Panc1 (cell line): ENCODE measurements at places on chromosomes 7 and 10. TPM values are rescaled to one million over a fixed set of nuclear protein-coding genes. Genes with fewer than 3 reads are reported as not detected.

DNA sequence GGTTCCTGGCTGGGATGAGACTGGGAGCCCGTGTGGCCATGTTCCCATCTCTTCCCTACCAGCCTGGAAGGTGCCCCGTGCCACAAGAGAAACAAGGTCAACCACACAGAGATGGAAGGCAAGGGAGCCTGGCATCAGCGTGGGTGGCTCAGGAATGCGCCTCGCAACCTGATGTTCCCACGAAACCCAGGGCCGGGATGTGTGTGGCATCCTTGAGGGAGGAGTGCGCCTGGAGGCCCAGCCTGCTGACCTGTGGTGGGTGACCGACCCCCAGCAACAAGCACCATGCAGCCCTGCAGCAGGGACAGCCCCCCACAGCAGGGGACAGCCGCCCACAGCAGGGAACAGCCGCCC, 267.2 kb downstream of the ELFN1 start:
- DNase-seq, result no peak

- DNase-seq, result no peak
Observed at GRCh38 chr10:97647556-97647955, 7.1 kb downstream of the PI4K2A start.

DNA sequence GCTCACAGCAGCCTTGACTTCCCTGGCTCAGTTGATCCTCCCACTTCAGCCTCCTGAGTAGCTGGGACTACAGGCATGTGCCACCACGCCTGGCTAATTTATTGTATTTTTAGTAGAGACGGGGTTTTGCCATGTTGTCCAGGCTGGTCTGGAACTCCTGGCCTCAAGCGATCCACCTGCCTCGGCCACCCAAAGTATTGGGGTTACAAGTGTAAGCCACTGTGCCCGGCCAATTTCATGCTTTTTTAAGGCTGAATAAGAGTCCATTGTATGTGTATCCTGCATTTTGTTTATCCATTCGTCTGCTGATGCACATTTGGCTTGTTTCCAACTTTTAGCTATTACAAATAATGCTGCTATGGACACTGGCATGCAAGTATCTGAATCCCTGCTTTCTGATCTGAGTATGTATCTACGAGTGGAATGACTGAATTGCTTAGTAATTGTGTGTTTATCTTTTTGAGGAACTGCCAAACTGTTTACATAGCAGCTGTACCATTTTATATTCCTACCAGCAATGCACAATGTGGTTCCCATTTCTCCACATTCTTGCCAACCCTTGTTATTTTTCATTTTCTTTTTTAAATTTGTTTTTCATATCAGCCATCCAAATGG, 37.3 kb upstream of the TPST1 start:
- DNase-seq, result peak; percentile 46

The FEZF1 gene
- not detected for total RNA-seq

The LAMB1 gene
- total RNA-seq, result 204 TPM

- DNase-seq, result no peak
Observed at GRCh38 chr7:20906801-20907453, 120.2 kb upstream of the SP8 start.

DNA sequence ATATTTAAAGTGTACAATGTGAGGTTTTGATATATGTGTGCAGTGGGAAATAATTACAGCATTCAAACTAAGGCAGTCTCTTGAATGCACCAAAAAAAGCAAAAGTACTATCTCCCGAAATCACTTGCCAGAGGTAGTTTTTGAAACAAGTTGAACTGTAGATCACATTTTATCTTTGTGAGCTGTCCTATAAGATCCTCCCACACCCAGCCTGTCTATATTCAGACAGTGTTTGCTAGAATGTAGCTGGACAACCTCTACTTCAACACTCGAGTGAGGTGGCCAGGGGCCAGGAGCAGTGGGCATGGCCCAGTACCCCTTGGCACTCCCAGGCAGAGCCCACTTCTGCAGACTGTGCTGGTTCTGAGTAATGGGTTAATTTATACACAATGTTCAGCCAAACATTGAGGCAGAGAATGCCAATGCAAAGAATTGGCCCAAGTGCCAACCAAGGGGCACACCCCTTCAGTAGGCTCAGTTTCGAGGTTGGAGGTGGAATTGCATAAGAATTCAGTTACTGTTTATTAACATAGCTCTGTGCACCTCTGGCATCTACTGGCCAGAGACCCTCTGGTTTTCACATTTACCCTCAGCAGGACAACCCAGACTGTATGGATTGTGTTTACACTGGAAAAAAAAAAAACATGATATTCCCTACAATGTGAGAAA, 70.5 kb downstream of the AHR start:
- DNase-seq, result no peak

- DNase-seq, result no peak
Observed at GRCh38 chr10:91541481-91541880, 91.4 kb downstream of the PPP1R3C start.

- DNase-seq, result no peak
Observed at GRCh38 chr10:58107506-58107905, 160.2 kb downstream of the IPMK start.

GRCh38 chr7:35797311-35797710, 3.5 kb upstream of the SEPTIN7 start:
- DNase-seq, result no peak

GRCh38 chr7:76196786-76197185, 4.9 kb upstream of the SRRM3 start:
- DNase-seq, result no peak

DNA sequence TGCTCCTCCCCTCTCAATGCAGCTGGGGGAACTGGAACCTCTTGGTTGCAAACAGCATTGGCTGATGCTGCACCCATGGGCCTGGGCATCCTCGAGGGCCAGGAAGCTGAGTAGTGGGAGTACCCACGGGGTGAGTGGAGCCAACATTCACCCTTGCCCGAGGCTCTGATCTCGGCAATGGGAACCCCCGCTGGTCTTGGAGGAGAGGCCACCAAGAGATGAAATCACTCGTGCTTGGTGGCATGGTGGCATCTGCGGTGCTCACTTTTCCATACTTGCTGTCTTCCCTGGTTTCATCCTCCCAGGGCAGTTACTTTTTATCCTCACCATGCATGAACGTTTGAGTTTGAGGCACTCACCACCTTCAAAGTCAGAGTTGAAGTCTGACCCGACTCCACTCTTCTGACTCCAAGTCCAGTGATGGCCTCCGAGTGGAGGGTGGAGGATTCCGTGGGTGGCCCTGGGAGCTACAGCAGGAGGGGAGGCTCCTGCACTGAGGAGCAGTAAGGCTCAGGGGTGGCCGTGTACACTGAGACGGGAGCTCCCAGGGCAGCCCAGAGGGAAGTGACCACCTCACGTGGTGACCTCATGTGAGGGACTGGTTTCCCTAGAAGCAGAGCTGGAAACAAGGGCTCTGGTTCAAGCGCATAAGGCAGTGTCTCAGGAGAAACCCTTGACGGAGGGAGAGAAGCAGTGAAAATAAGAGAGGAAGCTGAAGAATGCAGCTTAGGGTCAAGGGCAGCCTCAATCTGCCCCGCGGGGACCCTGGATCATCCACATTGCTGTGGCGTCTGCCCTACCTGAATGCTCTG, 349.1 kb downstream of the TCERG1L start:
- DNase-seq, result no peak

The DGKI gene
- not detected for total RNA-seq

The CALHM1 gene
- total RNA-seq, result not detected

The FGFBP3 gene
- total RNA-seq, result 1.5 TPM

The LIMK1 gene
- 59.6 TPM for total RNA-seq

DNA sequence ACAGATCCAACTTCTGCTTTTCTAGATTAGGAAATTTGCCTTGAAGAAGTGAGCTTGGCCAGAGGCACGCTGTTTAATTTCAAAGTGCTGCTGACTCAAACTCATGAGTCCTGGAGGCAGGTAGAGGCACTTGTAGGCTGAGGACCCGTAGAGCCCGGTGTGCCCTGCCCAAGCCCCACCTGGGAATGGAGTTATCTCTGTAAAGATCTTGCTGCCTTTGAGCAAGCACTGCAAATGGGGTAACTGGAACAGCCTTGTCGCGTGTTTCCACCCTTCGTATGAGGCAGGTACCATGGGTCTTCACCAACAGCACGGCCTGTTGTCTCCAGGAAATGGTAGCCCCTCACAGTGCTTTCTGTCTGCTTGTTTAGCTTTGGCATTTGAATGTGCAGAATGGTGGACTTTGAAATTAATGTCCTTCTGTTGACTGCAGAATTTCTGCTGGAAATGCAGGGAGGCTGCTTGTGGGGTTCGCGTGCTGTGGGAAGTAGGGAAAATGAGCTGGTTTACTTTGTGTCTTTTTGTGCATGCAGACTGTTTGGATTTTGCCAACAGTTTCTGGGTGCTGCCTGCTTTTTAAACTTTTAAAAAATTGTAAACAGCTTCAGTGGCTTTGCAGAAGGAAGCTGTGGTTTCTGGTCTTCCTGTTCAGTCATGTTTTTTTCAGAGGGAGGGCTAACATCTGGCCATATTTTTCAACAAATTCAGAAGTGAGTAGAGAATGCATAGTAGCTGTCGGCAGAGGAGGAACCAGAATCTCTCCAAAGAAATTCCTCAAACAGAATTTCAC, 27.2 kb downstream of the CCM2 start:
- DNase-seq, result no peak

The PILRA gene
- total RNA-seq, result 4.8 TPM

GRCh38 chr10:75428434-75429158, 2.8 kb upstream of the LRMDA start:
- DNase-seq, result no peak

- no peak for DNase-seq
Observed at GRCh38 chr10:75612904-75613684, 181.7 kb downstream of the LRMDA start.

DNA sequence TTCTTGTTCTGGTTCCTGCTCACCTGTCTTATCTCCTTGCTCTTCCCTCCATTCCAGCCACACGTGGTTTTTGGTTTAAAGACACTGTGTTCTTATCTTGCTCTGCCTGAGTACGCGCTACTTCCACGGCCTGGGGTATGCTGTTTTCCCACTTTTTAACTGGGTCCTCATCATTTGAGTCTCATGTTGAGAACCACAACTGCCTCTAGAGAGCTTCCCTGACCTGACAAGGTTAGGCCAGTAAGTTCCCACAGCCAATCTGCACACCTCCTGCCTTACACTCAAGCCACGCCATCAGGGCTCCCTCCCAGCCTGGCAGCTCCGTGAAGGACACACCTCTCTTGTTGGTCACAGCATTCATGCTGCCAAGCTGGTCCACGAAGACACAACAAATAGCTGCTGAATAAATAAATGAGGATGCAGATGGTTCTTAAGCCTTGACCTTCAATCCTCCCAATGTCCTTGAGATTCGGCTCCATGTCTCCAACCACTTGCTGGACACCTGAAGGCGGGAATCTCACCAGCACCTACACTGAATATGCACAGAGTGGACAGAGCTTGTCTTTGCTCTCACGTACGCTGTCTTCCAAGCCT, 201.7 kb upstream of the KLF14 start:
- no peak for DNase-seq

DNA sequence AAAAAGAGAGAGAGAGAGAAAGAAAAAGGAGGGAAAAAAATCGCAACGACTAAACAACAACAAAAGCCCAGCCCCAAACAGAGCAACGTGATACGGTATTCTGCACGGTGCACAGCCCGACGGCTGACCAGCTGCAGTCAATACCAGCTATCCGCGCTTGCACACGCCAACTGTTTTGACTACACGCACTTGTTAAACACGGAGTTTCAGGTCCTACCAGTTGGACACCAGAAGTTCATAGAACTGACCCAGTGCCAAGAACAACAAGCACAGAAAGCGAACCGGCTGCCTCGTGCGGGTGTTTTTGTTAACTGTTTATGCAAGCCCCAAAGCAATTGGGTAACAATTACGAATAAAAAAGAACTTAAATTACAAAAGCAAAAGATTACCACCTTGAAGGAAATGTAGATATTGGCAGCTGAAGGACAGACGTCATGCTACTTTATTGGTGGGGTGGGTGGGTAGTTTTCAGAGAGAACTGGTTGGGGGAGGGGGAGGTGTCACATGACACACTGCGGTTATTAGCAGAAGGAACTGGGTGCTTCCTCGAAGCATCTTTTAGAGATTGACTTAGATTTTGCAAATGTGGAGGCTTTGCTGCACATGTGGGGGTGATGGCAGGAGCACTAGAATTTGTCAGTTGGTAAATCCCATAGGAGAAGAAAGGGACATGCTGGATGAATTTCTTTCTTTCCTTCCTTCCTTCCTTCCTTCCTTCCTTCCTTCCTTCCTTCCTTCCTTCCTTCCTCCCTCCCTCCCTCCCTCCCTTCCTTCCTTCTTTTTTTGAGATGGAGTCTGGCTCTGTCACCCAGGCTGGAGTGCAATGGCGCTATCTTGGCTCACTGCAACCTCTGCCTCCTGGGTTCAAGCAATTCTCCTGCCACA, 110.6 kb upstream of the EFCAB10 start:
- no peak for DNase-seq

The SH2B2 gene
- 2.8 TPM for total RNA-seq

DNA sequence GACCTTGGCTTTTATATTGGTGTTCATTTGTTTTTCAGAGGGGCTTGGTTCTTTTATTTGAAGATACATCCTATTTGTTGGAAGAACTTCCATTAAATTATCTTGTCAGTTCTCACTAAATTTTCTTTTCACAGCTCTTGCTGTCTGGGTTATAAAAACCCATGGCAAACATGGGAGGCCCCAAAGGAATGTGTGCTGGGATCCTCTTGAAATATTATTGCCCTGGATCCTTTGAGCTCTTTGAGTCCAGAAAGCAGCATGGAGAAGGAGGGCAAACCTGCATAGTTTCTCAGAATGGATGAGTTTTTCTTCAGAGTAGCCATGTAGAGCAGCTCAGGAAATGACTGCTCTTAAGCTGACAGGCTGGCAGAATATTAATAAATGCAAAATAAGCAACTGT, 187.4 kb downstream of the CTTNBP2 start:
- no peak for DNase-seq
